ENCODE measurements at places on chromosomes 12 and 14.
A peak's percentile ranks its signal among the peaks of the same experiment; 100 is the strongest.

DNA sequence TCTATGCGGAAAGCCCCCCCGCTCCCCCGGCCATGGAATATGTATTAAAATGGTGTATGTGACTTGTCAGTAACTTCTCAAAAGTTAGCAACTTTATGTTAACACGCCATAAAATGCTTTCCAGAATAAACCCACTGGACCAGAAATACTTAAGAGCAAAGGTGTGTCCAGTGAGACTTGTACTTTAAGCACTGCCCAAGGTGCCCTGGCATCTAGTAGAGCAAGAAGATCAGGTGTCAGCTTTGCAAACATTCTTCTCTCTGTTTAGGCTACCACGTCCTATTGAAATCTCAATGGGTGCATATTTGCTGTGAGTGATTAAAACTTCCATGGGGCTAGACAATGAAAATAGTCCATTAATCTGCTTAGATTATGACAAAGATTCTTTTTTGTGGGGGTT, 201.2 kb downstream of the ESR2 start:
- DNase-seq: no peak

DNA sequence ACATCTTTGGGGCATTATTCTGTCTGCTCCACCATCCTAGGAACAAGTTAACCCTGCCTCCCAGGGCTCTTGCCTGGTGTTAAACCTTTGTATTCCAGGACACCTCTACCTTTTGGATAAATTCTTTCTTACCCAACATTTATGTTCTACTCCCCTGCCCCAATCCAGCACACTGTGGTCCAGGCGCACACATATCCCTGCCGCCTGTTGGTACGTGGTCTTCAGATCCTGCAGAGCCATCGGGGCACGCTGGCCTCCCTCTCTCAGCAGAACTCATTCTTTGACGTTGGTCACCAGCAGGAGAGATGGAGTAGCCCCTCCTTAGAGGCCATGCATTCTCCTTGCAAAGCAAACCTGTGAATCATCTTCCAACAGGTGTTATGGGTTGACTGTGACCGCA, 5.1 kb upstream of the TMEM179 start:
- no peak for DNase-seq

DNA sequence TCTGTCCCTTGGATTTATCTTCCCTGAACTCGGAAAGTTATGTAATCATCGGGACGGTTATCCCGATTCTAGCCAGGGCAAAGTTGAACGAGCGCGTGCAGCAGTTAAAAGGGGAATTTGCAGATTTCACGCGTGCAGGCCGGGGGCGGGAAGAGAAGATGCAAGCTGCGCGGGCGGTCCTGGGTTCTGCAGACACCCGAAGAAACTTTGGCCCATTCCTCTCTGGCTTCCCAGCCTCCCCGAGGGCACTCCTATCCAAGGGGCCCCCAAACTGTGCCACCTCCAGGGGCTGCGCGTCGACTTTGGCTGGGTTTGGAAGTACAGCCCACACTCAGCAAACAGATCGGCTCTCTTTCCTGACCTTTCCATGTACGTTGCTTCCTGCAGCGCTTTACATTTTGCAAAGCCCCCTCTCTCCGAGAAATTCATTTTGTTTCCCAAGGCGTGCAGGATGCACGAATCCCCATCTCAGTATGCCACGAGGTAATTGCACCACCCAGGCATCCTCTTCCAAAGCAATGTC, 941 bp upstream of the PPP1CC start:
- DNase-seq: no peak

DNA sequence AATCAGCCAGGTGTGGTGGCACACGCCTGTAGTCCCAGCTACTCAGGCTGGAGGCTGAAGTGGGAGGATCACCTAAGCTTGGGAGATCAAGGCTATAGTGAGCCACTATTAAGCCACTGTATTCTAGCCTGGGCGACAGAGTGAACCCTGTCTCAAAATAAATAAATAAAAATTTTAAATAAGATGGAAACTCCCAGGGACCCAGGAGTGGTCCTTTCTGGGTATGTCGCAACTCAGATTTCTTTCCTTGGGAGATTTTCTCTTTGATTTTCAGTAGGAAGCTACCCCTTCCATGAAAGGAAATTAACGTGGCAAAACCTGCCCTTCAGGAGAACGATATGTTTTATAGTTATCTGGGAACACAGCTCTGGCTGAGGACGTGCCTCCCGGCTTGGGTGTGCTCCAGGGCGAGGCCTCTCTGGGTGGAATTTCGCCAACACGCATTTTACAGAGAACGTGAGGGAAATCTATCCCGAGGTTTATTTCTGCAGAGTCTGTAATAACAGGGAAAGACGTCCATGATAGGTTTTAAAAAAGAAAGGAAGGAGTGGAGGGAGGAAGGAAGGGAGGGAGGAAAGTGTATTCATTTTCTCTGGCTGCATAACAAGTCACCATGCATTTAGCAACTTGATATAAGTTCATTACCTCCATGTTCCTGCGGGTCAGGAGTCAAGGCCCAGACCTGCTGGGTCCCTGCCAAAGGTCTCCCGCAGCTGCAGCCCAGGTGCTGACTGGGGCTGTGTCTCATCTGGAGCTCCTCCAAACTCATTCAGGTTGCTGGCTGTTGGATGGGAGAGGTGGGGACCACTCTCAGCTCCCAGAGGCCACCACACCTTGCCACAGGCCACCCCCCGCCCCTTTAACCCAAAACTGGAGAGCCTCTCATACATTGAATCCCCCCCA, 80.6 kb upstream of the GSC start:
- no peak for DNase-seq

DNA sequence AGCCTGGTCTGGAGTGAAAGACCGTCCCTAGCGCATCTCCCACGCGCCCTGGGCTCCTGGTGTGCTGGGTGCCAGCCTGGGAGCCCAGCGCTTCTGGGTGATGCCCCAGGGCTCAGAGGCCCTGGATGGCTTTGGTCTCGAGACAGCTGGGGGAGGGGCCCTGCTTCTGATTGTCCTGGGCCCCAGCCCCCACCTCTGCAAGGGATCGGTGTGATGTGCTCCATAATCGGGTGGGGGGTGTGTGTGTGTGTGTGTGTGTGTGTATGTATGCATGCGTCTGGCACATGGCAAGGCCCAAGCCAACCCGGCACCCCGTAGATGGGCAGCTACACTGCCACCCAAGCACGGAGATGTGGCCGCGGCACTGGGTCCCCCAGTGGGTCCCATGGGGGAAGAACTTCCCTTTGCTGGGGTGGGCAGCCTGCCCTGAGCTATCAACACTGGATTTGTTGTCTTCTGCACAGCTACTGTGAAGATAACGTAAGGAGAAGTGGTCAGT, 3.1 kb downstream of the ZBTB42 start:
- DNase-seq: no peak

GRCh38 chr12:95571369-95571768, 20.1 kb upstream of the USP44 start:
- DNase-seq: peak; percentile 75

- DNase-seq: no peak
Measured at GRCh38 chr12:62860020-62860419, 74.9 kb downstream of the PPM1H start.
